ENCODE measurements at places on chromosomes 4 and X. TPM values are rescaled to one million over a fixed set of nuclear protein-coding genes. Genes with fewer than 3 reads are reported as not detected.

The FRMD7 gene
- total RNA-seq = not detected

The GAGE12J gene
- total RNA-seq = not detected

The GPAT3 gene
- 9.7 TPM for total RNA-seq

The CCNI gene
- 246 TPM for total RNA-seq
